Memory B cell (primary cell): ENCODE measurements at places on chromosomes 16 and 17.

GRCh38 chr16:164827-165538 is 795 bp upstream of the HBM start:
- H3K27me3 ChIP-seq, result peaks cover 24% of the 10 kb centered on the region
- no peak for DNase-seq
- peaks cover 1% of the 10 kb centered on the region for H3K36me3 ChIP-seq

DNA sequence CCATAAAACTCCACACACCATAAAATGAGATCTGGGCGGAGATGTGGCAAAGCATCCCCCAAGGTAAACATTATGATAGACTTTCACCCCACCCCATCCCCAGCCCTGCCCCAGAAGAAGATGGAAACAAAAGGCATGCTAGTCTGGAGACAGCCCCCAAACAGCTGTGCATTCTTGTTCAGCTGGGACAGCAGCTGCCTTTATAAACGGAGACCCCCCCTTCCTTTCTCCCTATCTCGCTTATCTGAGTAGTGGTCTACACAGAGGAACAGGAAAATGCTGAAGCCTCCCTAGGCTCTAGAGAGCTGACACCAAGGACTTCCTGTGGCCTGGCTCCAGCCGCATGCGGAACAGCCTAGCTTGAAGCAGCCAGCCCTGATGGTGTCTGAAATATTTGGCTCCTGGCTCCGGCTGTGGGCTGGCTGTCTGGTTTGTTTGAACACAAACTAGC is 190.3 kb upstream of the ANKFN1 start:
- H3K27ac ChIP-seq, result no peak overlapping the region
- H3K36me3 ChIP-seq, result no peaks in the 10 kb centered on the region
- H3K27me3 ChIP-seq, result no peaks in the 10 kb centered on the region
- no peak overlapping the region for H3K4me3 ChIP-seq

- DNase-seq, result no peak
- H3K36me3 ChIP-seq, result peaks cover 19% of the 10 kb centered on the region
- peaks cover 4% of the 10 kb centered on the region for H3K4me1 ChIP-seq
- H3K27ac ChIP-seq, result no peak overlapping the region
- H3K4me3 ChIP-seq, result no peak overlapping the region
Measured at GRCh38 chr17:37123941-37124820, 175.4 kb downstream of the AATF start.

GRCh38 chr17:17913695-17914332 is 58.4 kb downstream of the TOM1L2 start:
- no peak overlapping the region for H3K27ac ChIP-seq
- H3K4me1 ChIP-seq, result peaks cover 4% of the 10 kb centered on the region
- no peaks in the 10 kb centered on the region for H3K27me3 ChIP-seq
- no peak overlapping the region for H3K4me3 ChIP-seq
- DNase-seq, result no peak

DNA sequence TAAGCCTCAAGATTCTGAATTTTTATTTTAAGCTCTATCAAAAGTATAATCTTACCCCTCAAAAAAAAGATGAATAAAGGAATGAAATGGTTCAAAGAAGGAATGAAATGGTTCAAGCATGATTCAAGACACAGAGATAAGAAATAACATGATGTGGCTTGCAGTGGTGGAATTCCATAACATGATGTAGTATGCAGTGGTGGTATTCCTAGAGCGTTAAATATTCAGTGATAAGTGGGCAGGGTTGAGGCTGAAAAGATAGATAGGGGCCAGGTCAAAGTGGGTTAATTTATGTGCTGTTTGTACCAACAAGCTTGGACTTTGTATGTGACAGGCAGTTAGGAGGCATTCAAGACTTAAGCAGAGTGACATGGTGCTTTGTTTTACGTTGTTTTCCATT is 29.6 kb downstream of the TNRC6A start:
- H3K27ac ChIP-seq, result no peak overlapping the region
- no peak for DNase-seq
- peaks cover 11% of the 10 kb centered on the region for H3K36me3 ChIP-seq

DNA sequence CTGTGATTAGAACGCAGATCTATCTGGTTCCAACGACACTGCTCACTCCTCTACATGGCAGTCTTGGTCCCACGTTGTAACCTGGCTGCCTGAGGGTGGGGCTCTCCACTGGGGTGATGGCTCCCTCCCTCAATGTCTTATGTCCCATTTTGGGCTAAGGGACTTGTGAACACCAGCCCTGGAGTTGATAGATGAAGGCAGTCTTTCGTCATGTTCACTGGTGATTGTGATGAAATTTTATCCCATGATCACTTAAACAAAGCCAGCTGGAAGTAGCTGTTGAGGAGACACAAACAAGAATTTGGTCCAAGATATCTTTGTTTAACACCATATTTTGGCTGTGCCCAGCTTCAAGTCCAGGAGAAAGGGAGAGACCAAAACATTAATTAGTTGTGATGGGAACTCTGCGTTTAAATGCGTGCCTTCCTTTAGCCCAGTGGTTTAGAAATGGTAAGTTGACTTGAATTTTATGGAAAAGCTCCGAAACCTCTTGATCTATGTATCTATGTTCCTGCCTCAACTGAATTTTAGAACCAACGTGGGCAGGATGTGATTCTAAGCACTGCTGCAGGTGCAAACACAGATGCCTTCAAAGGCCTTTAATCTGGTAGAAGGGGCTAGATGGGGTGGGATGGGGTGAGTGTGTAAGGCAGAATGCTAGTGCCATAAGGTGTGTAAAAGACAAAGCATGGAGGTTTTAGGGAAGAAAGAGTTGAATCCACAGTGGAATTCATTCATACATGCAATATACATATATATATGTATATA is 186.8 kb upstream of the IRX3 start:
- DNase-seq, result no peak
- no peaks in the 10 kb centered on the region for H3K36me3 ChIP-seq
- no peaks in the 10 kb centered on the region for H3K4me1 ChIP-seq
- H3K4me3 ChIP-seq, result no peak overlapping the region
- peaks cover 7% of the 10 kb centered on the region for H3K27me3 ChIP-seq
- no peak overlapping the region for H3K27ac ChIP-seq

DNA sequence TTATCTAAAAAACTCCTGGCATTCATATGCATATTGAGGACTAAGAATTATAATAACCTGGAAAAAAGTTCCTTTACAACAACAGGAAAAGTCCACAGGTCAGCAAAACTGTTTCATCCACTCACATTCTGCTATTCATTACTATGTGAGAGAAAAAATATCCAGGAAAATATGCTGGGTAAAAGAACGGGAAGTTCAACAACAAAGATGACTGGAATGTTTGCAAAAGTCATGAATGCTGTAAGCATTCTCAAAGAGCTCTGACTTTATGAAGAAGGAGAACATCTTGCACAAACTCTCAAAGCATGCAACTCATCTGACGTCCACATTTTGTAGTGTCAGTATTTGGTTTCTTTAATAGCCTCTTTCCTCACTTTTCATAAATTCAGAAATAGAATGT is 56.9 kb upstream of the ALDH3A1 start:
- no peaks in the 10 kb centered on the region for H3K27me3 ChIP-seq
- H3K36me3 ChIP-seq, result peaks cover 14% of the 10 kb centered on the region
- no peak overlapping the region for H3K27ac ChIP-seq
- DNase-seq, result no peak
- peaks cover 2% of the 10 kb centered on the region for H3K4me1 ChIP-seq

GRCh38 chr17:34750004-34750403 is 170.6 kb downstream of the TMEM132E start:
- H3K27me3 ChIP-seq, result peaks cover 13% of the 10 kb centered on the region
- no peaks in the 10 kb centered on the region for H3K4me1 ChIP-seq
- no peak overlapping the region for H3K27ac ChIP-seq
- DNase-seq, result no peak
- H3K36me3 ChIP-seq, result no peaks in the 10 kb centered on the region

DNA sequence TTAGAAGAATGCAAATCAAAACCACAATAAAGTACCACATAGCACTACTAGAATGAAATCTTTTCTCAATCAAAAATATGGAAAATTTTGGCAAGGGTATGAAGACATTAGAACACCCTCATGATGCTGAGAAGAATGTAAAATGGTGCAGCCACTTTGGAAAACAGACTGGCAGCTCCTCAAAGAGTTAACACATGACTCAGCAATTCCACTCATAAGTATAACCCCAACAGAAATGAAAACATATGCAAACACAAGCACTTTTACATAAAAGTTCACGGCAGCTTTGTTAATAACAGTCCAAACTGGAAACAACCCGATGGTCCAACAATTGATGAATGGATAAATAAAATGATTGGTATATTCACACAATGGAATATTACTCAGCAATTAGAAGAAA is 124.5 kb downstream of the SHCBP1 start:
- H3K36me3 ChIP-seq, result no peaks in the 10 kb centered on the region
- no peak for DNase-seq
- no peak overlapping the region for H3K4me3 ChIP-seq
- H3K27me3 ChIP-seq, result no peaks in the 10 kb centered on the region
- H3K4me1 ChIP-seq, result no peaks in the 10 kb centered on the region
- H3K27ac ChIP-seq, result no peak overlapping the region

- no peak overlapping the region for H3K4me3 ChIP-seq
- DNase-seq, result no peak
- H3K36me3 ChIP-seq, result no peaks in the 10 kb centered on the region
- H3K27ac ChIP-seq, result no peak overlapping the region
- H3K4me1 ChIP-seq, result peaks cover 4% of the 10 kb centered on the region
Measured at GRCh38 chr17:10013365-10014112, 108.5 kb upstream of the RCVRN start.

GRCh38 chr17:63832455-63832854 is 5.0 kb upstream of the FTSJ3 start:
- peaks cover 29% of the 10 kb centered on the region for H3K36me3 ChIP-seq
- no peaks in the 10 kb centered on the region for H3K27me3 ChIP-seq
- H3K27ac ChIP-seq, result no peak overlapping the region
- H3K4me1 ChIP-seq, result peaks cover 21% of the 10 kb centered on the region
- no peak for DNase-seq
- H3K4me3 ChIP-seq, result no peak overlapping the region

- H3K4me1 ChIP-seq, result no peaks in the 10 kb centered on the region
- no peak for DNase-seq
- no peaks in the 10 kb centered on the region for H3K36me3 ChIP-seq
- no peak overlapping the region for H3K27ac ChIP-seq
Measured at GRCh38 chr16:5187402-5187952, 89.9 kb upstream of the EEF2KMT start.

GRCh38 chr16:65111306-65111705 is 10.6 kb downstream of the CDH11 start:
- no peak overlapping the region for H3K27ac ChIP-seq
- H3K27me3 ChIP-seq, result no peaks in the 10 kb centered on the region
- no peak overlapping the region for H3K4me3 ChIP-seq
- H3K36me3 ChIP-seq, result no peaks in the 10 kb centered on the region
- no peaks in the 10 kb centered on the region for H3K4me1 ChIP-seq

- peaks cover 6% of the 10 kb centered on the region for H3K36me3 ChIP-seq
- no peak overlapping the region for H3K4me3 ChIP-seq
- no peak for DNase-seq
- H3K27ac ChIP-seq, result no peak overlapping the region
Measured at GRCh38 chr17:64783556-64784352, 121.6 kb upstream of the SMURF2 start.

DNA sequence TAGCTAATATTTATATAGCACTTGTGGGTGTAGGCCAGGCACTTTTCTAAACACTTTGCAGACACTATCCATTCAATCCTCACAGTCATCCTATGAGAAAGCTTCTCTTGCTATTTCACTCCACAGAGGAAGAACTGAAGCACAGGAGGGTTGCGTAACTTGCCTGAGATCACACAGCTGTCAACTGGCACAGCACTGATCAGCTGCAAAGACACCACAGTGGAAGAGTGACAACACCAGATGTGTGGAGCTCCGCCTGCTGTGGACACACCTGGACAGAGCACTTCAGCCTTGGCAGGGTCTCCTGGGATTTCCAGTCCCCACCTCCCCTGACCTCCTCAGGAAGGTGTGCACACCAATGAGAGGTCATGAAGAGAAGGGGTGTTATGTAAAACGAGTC is 13.3 kb upstream of the CNEP1R1 start:
- no peak for DNase-seq
- H3K4me3 ChIP-seq, result no peak overlapping the region
- no peaks in the 10 kb centered on the region for H3K4me1 ChIP-seq
- H3K27ac ChIP-seq, result no peak overlapping the region

- H3K27ac ChIP-seq, result no peak overlapping the region
- no peak overlapping the region for H3K4me3 ChIP-seq
- H3K36me3 ChIP-seq, result peaks cover 10% of the 10 kb centered on the region
- DNase-seq, result no peak
- H3K4me1 ChIP-seq, result no peaks in the 10 kb centered on the region
- H3K27me3 ChIP-seq, result no peaks in the 10 kb centered on the region
Measured at GRCh38 chr16:72029567-72030271, 21.2 kb downstream of the DHODH start.

DNA sequence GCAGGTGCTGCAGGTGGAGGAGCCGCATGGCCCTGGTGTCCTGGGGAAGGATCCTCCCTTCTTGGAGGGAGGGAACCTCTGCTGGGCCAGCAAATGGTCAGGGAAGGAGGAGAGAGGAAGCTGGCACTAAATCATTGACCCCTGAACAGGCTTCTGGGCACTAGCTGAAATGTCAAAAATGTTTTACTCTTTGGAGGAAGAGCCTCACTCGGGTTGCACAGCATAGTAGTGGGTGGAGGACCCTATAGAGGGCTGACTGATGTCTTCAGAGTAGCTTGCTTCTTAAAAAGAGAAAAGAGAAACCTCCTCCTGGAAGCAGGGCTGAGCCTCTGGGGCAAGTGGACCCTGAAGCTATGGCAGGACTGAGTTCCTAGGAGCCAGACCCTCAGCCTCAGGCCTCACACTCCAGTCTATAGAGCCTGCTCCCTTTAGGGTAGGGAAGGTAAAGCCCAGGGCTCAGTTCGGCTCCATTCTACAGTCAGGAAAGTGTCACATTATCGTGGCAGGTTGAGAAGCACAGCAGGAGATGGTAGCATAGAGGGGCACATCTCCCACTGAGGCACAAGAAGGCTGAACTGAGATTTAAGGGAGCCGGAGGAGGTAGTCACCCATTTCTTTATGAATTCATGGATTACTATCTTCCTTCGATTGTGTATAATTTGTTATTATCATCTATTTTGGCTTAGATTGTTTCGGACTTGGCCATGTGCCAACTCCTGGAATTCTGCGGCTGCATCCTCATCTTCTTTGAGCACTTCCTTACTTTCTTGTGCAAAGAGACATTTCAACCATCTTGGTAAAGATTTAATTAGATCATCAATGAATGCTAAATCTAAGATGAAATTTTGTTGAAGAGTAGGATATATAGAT is 7.3 kb upstream of the CUEDC1 start:
- peaks cover 7% of the 10 kb centered on the region for H3K4me1 ChIP-seq
- H3K4me3 ChIP-seq, result no peak overlapping the region
- peaks cover 26% of the 10 kb centered on the region for H3K27me3 ChIP-seq
- H3K36me3 ChIP-seq, result peaks cover 1% of the 10 kb centered on the region
- H3K27ac ChIP-seq, result no peak overlapping the region
